ENCODE measurements at places on chromosomes 7 and 10.
A peak's percentile ranks its signal among the peaks of the same experiment; 100 is the strongest.

- DNase-seq = no peak
Measured at GRCh38 chr7:41955451-41955850, 252.6 kb upstream of the INHBA start.

GRCh38 chr7:118222591-118222990 is 1.9 kb upstream of the ANKRD7 start:
- no peak for DNase-seq

- no peak for DNase-seq
Measured at GRCh38 chr7:101614939-101615302, 14.2 kb downstream of the MYL10 start.

DNA sequence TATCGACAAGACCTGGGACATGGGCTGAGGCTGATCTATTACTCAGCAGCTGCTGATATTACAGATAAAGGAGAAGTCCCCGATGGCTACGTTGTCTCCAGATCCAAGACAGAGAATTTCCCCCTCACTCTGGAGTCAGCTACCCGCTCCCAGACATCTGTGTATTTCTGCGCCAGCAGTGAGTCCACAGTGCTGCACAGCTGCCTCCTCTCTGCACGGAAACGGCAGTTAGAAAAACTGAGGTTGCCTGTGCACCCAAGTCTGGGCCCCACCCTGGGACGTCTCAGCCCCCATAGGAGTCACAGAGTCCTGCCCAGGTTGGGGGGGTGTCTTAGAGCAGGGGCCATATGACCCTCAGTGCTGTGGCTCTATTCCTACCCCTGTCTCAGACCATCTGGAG is 167.4 kb upstream of the PRSS58 start:
- no peak for DNase-seq

DNA sequence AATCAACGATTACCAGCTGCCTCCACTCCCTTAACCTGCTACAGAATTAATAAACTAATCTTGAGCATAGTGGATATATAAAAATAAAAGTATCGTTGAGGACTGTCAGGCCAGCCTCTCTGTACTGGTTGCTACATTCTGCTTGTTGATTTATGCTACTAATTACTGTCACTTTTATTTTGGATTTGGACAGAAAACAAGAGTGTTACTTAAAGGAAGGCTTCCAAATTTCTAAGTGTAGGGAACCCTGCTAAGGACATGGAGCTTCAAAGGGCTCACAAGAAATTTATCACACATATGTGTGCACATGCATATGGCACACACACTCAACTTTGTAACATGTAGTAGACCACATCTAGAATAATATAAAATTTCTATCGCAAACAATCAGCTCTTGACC is 141.2 kb upstream of the ANKRD1 start:
- DNase-seq = no peak

DNA sequence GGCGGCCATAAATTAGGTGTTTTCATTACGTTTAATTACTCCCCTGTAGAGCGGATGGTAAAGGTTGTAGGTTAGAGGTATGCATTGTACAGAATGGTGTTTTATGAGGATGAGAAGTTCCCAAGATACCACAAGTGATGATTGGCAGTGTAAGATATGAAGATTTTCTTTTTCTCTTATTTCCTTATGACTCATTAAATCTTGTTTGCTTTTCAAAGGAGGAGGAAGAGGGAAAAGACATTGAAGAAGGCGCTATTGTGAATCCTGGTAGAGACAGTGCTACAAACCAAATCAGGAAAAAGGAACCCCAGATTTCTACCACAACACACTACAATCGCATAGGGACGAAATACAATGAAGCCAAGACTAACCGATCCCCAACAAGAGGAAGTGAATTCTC is 133.9 kb downstream of the AASS start:
- DNase-seq = no peak

GRCh38 chr10:101283762-101284100 is 54.5 kb upstream of the LBX1 start:
- no peak for DNase-seq

DNA sequence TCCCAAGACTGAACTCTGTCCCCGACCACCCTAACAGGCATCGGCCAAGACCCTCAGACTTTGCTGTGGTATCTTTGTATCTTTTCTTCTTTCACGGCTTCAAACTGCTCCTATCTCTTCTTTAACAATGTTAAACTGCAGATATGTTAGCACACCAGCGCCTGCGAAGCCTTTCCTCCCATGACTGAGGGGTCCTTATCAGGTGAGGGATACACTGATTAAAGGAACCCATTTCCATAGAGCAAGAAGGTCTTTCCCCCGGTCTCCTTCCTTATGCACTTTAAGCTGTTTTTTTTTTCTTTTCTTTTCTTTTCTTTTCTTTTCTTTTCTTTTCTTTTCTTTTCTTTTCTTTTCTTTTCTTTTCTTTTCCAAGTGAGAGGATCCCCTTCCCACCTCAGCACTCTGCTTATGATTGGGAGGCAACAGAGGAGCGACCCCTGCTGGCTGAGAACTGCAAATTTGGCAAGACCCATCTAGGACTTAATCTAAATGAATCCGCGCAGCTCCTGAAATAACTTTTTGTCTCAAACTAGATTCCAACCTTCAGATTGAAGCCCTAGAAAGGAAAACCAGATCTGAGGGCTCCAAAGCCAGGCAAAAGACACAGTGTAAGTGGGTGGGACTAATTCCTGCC is 109.9 kb downstream of the ITGB8 start:
- no peak for DNase-seq

- no peak for DNase-seq
Measured at GRCh38 chr10:15393139-15393825, 22.2 kb upstream of the FAM171A1 start.

DNA sequence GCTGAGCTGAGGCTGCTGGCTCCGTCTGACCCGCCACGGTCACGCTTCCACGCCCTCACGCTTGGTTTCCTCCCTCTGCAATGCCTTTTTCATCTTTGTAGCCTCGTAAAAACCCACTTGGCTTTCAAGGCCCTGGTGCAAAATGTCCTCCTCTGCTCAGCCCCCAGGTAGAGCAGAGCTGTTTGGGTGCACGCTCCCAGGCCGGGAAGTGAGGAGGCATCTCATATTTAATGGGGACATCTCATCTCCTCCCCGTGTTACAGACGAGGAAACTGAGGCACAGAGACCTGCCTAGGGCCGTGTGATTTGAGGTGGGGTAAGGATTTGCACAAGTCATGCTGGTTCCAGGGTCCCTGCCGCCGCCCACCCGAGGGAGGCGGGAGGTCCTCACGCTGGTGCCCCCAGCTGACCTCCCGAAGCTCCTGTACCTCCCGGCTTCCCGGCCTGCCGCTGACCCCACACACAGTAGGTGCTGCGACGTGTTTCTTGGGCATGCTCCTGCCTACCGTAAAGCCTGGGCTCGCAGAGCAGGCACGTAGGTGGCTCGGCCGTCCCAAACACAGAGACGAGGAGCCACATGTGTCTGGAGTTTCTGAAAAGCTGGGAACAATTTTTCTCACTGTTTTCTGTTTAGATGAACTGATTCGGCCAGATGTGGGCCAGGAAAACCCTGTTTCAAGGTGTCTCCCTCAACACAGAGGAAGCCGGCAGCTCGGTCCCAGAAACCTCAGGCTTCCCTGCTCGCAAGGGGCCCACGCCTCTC is 11.5 kb downstream of the FOXL3 start:
- no peak for DNase-seq

GRCh38 chr10:45378914-45379726 is 5.1 kb downstream of the ALOX5 start:
- DNase-seq = no peak

DNA sequence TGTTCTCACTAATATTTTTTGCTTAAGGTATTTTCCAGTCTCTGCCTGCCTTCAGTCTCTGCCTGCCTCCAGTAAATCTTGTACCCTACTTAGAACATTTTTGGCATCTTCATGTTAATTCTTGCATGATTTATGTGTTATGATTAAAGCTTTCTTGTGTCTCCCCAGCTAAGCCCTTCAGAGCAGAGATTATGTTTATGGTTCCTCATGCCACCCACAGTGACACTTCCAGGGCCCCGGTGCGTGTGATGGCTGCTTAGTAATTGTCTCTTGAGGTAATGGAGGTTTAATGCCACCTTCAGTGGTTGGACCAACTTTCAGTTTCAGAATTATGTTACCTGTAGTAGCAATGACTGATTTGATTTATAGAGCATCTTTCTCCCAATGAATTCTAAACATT is 70.6 kb upstream of the MET start:
- no peak for DNase-seq

DNA sequence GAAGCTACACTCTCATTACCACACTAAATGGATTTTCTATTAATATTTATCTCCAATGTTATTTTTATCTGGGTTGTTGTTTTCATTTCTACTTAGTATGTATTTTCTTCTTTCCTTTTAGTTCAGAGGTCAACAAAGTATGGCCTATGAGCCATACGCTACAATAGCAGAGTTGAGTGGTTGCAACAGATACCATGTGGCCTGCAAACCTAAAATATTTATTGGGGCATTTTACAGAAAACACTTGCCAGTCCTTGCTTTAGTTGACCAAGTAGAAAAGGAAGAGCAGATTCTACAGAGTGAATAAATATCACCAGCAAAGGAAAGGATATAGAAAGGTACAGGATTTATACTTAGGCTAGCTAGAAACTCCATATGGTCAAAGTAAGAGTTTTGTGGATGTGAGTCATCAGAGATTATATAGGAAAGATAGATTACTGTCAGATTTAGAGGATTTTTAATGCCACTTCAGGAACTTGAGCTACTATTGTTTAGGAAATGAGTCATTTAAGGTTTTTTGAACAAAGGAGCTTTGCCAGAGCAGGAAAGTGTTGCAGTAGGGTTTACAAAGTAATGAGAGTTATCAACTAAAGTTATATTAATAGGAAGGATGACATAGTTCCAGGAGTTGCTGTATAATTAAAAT is 323.3 kb upstream of the KAT6B start:
- no peak for DNase-seq

DNA sequence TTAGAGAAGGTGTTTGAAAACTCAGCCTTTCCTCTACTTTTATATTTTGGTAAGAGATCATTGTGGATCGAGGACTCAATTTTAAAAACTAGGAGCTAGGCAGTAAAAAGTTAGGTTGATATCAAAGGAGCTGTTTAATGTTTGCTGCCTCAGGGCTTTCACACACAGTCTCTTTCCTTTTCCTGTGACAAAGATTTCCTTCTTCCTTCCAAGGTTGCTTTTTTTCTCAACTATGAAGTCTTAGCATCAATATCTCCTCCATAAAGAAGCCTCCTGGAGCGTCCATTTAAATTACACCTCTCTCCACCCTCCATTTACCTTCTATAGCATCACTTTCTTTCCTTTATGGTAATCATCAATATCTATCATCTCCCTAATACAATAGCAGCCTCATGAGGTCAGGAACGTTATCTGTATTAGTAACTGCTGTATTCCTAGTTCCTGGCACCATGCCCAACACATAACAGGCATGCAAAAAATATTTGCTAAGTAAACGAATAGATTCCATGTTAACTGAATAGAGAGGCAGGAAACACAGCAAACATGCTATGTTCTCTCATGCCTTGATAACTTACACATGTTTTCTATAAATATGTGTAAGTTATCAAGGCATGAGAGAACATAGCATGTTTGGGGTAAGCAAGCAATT is 48.5 kb downstream of the GNAT3 start:
- DNase-seq = no peak

DNA sequence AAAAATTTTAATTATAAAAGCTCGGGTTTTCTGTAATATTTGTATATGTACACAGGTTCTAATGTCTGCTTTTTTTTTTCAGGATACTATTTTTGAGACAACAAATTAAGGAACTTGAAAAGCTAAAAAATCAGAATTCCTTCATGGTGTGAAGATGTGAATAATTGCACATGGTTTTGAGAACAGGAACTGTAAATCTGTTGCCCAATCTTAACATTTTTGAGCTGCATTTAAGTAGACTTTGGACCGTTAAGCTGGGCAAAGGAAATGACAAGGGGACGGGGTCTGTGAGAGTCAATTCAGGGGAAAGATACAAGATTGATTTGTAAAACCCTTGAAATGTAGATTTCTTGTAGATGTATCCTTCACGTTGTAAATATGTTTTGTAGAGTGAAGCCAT is 57.9 kb upstream of the BAMBI start:
- no peak for DNase-seq

GRCh38 chr7:104196161-104196560 is 11.7 kb downstream of the ORC5 start:
- no peak for DNase-seq

DNA sequence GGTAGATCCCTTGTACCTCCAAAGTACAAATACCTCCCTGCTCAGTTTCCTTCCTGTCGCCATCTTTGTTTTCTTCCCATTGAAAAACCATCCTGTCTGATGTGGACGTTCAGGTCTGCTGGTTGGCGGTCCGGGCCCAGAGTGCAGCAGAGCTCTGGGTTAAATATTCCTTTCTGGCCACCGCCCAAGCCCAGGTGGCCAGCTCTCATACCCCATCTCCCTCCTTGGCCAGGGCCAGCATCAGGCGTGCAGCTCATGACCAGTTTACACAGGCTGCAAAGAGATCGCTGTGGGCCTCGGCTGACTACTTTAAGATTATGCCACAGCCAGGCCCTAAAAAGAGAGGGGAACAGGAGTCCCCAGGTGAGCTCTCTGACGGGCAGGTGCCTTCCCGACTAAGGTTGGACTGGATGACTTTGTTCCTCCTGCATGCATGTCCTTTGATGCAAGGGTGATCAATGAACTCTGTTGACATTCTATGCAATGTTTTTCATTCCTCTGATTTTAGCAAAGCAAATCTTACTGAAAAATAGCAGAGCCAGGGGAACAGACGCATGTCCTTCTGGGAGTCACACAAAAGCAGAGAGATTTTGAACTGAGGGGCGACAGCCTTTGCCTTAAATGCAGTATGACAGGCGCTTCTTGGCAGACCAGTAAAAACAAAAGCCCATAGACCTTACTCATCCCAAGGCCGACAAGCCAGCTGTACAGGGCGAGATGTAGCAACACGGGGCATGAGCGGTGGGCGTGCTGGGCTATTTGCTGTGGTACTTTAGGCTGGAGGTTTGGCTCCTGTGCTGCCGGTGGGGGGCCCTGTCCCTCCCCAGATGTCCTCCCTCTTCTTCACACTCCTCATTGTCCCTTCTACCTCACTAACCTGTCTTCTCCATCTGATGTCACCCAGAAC is 33.3 kb upstream of the SH2B2 start:
- DNase-seq = no peak

GRCh38 chr10:34912771-34913170 is 97.7 kb upstream of the PARD3 start:
- no peak for DNase-seq

GRCh38 chr7:90728568-90728967 is 132.4 kb downstream of the CDK14 start:
- DNase-seq = no peak

GRCh38 chr10:95459446-95460045 is 101.6 kb downstream of the SORBS1 start:
- DNase-seq = no peak

- peak; percentile 72 for DNase-seq
Measured at GRCh38 chr7:103989200-103989784, at the start of gene RELN. Gene RELN, minus strand, starts transcription at chr7:103989658. Its CDS starts 302 bp downstream, at chr7:103989356.

- DNase-seq = no peak
Measured at GRCh38 chr10:95508730-95509129, 52.4 kb downstream of the SORBS1 start.

DNA sequence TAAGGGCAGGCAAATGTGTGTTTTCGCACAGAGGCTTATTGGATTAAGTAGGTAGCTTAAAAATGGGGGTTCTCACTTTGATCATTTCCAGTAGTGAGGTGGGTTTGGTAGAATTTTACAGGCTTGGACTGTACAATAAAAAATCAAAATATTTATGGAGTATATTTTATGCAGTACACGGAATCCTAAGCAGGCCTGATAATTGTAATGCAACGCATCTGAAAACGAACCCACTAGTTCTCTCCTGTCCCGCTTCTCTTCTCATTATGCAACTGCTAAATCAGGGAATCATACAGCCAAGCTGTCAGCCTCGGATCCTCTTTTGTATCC is 377 bp upstream of the POLR1F start:
- no peak for DNase-seq

Measured in COR-L47 (cell line).